ENCODE measurements at places on chromosomes 4 and X. TPM values are rescaled to one million over a fixed set of nuclear protein-coding genes. Genes with fewer than 3 reads are reported as not detected.

DNA sequence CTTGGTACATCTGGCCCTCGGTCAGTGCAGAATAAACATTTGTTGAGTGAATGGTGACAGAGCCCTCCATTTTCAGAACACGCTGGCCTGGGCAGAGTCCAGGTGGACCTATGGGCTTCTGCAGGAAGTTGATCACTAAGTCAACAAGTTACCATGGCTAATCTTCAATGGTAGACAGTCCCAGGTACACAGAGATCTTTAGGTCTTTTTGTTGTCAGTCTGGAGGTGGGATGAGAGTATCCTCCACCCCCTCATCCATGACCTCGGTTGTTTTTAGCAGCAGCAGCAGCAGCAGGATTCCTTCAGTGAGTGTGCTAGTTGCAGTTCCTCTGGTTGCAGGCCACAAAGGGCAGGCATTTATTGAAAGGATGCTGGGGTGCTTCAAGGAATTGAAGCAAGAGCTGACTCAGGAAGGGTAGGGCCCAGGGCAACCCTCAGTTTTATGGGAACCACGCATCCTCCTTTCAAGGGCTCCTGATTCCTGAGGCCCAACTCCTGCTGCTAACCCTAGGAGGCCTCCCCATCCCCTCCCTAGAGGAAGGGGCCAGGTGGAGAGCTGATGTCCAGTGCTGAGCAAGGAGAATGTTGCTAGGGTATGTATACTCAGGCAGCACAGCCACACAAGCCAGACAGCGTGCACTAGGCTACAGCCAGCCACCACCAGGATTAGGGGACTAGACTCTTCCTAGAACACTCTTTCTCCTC lies 1.7 kb upstream of the USP27X start:
- no peak for DNase-seq

GRCh38 chr4:162015090-162015489 lies 148.7 kb downstream of the FSTL5 start:
- no peak for DNase-seq

DNA sequence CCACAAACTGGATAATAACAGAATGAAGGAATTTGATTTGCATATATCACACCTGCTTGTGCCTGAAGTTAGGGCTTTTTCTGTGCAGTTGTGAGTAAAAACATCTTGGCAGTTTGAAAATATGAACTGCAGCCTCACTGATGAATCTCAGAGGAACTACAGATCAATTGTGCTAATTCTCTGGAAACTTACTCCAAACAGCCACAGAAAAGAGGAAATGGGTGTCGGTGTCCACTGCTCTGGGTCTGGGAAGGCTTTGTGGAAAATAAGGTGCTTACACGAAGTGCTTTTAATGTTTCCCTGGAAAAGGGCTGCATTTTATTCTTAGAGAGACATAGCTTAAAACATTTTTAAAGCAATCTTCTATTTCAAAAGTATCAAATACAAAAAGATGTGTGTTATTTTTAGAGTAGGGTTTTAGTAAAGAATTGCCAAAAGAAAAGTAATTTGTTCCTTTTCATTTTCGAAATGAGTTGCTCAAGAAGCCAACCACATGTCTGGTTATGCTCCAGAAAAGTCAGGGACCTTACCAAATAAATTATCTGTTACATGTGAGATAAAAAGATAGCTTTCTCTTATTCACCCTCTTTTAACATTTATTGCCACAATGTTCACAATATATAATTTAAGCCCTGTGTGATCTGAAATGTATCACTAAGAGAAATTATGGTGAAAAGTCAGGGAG lies 240.1 kb downstream of the FRAS1 start:
- no peak for DNase-seq

DNA sequence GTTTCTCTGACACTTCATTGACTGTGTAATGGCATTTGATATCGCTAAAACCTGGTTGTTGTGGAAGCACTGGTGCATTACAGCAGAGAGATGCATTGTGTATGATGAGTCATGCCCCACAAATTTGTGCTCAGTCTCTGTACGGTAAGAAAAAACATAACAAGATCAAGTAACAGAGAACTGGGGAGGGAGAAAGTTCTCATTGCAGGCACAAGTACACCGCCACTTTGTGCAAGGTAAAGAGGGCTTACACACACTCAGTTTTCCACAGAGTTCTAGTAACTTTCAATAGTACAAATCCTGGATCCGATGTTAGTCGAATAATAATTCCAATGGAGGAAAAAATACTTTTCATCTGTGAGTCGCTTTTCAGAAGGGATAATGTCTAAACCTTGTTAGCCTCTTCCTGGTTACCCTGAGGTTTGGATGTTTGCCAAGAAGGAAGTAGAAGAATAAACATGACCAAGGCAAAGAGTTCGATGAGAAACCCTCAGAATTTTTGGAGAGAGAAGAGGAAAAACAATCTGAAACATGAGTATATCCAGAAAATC lies 512.5 kb upstream of the SLIT2 start:
- no peak for DNase-seq

GRCh38 chr4:13647031-13647430 lies 19.5 kb upstream of the BOD1L1 start:
- DNase-seq, result no peak

DNA sequence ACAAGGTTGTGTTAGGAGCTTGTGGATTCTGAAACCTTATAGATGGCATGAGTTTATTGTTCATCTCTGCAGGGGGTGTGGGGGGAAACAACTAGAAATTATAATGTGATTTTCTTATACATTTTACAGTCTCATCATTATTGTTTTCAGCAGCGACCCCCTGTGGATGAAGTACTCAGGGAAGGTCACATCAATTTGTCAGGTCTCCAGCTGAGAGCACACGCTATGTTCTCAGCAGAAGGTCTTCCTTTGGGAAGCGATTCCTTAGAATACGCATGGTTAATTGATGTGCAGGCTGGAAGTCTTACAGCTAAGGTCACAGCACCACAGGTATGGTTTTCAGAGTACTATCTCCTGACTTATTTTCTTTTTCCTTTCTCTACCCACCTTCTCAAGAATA lies 72.2 kb downstream of the BLTP1 start:
- DNase-seq, result no peak

HELT gene
- not detected for polyA plus RNA-seq

H2BW2 gene
- not detected for polyA plus RNA-seq

VGLL1 gene
- not detected for polyA plus RNA-seq

SMPX gene
- polyA plus RNA-seq, result not detected

VSIG1 gene
- 0.64 TPM for polyA plus RNA-seq

CSN1S1 gene
- 0.20 TPM for polyA plus RNA-seq

ZFP92 gene
- polyA plus RNA-seq, result not detected

All from sigmoid colon (tissue), 7 donors.